ENCODE measurements at places on chromosomes 4 and X.

GRCh38 chr4:173449380-173449717 is 50.4 kb upstream of the SCRG1 start:
- DNase-seq, result no peak

DNA sequence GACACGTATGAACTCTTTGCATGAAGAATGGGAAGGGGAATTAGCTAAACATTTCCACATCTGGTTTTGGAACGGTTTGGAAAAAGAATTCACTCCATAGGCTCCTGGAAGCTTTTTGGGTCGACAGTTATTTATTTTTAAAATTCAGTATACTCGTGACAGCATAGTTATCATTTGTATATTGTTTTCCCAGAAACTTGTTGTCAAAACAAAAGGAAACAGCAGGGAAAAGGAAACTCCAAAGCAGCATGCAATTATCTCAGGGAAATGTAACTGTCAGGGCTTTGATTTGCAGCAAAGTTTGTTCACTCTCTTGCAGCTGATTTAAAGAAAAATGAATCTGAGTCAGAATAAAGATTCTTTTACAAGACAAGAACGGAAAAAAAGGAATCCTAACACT is 86.5 kb downstream of the PLAC1 start:
- no peak for DNase-seq

DNA sequence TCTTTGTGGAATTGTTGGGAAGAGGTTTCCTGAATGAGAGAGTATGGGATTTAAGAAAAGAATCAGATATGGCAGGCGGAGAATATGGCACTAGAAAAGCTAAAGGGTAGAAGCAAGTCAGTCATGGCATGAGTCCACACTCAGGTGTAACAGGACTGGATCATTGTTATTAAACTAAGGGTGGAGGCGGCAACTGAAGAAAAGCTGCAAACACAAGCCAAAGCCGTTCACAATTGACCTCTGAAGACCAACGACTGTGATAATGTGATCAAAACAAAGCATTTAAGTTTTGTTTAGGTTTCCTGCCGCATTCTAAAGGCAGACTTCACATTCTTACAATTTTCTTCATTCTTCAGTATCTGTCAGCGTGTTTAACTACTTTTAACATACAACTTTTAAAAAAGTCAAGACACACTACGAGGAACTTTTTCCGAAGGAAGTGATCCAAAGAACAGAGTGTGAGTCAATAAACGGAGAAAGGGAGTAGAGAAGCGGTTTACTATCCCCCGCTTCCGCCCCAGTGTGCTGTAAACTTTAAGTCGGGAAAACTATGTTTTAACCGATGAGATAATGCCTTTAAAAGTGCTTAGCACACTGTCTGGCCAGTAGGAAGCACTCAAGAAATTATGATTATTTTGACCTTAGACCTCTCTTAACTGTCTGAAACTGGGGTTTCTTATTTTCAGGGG is 909 bp upstream of the SLAIN2 start:
- no peak for DNase-seq

DNA sequence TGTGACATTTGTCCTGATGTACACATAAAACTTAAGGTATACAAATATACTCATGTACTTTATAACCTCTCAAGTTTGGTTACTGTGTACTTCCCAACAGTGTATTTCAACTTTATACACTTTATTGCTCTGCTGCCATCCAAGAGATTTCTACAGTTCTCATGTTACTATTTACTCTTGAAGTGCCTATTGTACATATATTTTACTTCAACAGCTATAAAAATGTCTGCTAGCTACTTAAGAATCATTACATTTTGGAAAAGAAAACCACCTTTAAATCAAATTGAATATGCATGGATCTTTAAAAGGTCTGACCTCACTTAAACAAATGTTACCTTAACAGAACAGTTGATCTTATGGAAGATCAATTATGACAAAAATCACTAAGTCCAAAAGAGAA is 1056.4 kb downstream of the ADGRL3 start:
- no peak for DNase-seq

GRCh38 chr4:22514001-22514400 is 1.9 kb downstream of the ADGRA3 start:
- DNase-seq, result no peak

DNA sequence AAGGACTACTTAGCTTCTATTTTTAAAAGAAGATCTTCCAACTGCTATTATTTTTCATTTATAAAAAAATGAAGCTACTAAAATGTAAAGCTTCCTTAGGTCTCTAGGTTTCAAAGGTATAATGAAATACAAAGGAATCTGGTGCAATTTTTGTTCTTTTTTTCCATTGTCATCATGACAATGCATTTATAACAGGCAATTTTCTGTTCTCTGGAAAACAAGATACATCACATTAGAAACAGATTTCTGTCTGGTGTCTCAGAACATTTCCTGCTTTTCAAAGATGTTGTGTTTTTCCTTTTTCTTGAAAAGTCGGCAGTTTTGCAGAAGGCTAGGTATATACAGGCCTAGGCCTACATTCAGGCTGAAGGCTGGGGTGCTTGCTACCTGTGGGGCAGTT is 63.6 kb upstream of the ATP8A1 start:
- DNase-seq, result no peak

DNA sequence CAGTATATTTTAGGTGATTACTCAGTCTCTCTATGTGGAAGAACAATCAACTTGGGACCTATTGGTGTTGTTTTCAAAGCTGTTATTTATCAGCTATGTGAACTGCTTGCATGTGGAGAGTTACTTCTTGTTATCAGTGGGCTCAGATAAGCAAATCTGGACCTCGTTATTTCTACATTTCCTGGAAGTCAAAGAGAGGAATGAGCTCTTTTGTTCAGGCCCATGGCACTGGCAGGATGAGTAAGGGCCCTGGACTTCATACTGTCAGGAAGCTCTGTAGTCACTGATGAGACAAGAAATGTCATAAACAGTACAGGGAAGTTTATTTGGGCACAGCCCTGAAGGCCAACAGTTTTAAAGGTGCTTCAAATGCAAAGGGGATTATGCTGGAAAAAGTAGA is 760.6 kb upstream of the EPHA5 start:
- no peak for DNase-seq

Measured in NCI-H1092 (cell line).